ENCODE measurements at places on chromosomes 3 and 15.

DNA sequence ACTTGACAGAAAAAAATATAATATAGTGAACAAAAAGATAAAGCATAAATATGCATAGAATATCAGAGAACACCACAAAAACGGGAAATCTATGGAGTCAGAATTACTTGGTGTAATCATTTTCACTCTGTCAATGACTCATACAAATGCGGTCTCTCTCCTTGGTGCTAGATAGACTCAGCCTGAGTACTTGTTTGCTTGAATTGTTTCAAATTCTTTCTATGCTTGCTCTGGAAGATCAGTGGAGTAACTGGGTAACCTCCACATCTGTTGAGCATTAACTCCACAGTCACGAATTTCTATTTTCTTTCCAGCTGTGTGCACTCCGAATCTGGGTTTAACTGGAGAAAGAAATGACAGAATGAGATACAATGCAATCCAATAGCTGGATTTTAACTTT is 760.4 kb downstream of the ZPLD1 start:
- no peak for DNase-seq

DNA sequence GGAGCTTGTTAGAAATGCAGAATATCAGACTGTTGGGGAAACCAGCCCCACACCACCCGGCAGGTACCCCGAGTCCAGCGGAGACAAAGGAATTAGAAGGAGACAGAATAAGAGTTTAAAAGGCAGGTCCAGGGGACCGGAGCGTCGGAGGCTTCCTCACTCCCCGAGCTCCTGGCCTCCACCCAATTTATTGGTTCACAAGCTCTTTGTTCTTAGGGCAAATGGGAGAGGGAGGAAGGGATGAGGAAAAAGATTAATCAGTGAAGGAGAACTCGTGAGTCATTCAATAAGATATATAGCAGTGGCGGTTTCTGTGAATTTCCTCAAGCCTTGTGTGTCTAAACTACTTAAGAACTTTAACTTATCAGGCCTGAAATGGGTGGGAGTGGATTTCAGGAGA is 32.1 kb upstream of the WDR72 start:
- DNase-seq: no peak

- no peak for DNase-seq
Measured at GRCh38 chr3:127067116-127067910, 84.4 kb downstream of the PLXNA1 start.

DNA sequence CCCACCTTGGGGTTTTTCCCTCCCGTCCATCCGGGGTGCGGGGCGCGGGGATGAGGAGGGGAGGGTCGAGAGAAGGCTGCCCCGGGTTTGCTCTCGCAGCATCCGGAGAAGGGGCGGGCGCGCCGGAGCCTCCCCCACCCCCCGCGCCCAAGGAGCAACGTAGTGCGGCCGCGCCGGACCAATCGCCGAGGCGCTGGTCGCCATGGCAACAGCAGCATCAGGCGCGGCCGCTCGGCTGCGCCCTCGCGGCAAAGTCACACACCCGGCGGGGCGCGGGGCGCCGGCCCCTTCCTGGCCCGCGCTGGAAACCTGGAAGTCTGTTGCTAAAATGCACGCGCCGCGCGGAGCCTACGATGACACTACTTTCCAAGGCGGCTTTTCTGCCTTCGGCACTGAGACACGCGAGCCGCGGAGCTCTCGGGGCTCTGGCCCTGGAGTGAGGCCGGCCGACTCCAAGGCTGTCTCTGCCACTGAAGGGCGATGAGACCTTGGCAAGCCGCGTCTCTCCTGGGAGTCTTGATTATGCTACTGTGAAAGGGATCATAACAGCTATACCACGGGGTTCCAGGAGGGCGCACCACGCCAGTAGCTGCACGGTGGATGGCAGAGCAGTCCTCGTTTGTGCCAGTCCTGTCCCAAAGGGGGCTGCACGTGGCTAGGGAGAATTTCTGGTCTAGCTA is at the start of gene IQSEC1:
TSS of gene IQSEC1 (minus strand) at position 104 of the 680 bp plus-strand sequence. CDS start 415 bp downstream, outside the sequence.
- DNase-seq: peak; percentile 70

DNA sequence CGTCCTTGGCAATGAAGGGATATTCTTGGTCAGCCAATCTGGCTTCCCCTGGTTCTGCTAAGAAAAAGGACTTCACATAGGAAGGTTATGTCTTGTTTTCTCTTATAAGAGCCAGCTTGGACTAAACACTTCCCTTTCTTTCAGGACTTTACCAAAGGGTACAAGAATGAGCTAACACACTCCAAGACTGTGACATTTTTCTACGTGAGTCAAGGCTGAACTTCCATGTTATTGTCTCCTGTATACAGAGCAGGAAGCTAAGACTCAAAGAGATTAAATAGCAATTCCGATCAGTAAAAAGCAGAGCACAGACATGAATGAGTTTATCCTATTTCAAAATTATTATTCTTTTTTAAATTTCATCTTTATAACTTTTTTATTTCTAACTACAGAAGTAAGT is 63.3 kb upstream of the STT3B start:
- DNase-seq: no peak

DNA sequence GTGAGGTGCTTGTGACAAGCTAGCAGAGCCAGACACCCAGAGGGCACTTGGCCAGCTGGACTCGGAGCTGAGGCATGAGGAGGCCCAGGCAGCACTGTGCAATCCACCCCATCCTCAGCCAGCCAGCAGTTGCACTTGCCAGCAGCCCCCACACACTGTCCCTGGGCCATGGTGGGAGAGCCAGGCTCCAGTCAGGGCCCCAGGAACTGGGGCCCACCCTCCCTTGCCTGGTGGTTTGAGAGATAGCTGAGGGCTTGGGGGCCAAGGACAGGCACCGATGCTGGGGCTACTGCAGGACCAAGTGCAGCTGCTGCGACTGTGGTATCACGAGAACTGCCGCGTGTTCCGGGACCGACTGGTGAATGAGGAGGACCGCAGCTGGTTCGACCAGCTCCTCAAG is 63.5 kb downstream of the DNAH1 start:
- DNase-seq: no peak

GRCh38 chr15:68228971-68229385 is 550 bp downstream of the CLN6 start:
- no peak for DNase-seq

GRCh38 chr15:87703327-87704111 is 553.0 kb downstream of the NTRK3 start:
- DNase-seq: no peak

DNA sequence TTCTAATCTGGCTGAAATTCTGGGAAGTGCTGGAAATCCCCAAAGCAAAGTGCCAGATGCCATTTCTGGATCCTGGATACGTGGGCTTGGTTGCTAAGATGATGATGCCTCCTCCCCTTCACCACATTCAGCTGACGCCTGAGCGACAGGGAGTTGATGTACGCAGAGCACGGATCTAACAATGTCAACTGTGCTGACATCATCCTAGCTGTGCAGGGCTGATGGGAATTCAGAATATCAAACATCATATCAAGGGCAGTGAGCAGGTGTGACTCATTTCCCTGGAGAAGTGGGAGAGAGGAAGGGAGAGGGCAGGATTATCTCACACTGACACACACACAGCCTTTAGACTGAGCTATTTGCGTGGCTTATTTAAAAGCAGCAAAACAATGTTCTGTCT is 92.6 kb upstream of the ZBTB20 start:
- DNase-seq: no peak

DNA sequence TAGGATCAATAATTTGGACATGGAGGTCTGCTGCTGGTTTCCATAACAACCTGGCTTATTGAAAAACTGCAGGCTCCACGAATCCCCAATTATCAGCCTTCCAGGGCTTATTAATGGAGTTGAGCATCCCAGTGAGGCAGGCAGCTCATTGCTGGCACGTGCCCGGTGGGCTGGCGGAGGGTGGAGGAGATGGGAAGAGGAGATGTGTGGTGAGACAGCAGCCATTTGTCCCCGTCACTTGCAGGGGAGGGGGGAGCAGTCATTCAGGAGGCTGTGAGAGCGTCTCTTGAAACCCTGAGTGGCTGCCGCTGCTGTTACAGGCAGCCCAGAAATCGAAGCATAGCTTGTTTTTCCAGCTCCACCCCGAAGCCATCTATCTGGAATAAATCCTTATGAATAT is 70.6 kb downstream of the GAP43 start:
- DNase-seq: no peak

GRCh38 chr15:70494852-70495571 is 268.3 kb downstream of the UACA start:
- DNase-seq: no peak

DNA sequence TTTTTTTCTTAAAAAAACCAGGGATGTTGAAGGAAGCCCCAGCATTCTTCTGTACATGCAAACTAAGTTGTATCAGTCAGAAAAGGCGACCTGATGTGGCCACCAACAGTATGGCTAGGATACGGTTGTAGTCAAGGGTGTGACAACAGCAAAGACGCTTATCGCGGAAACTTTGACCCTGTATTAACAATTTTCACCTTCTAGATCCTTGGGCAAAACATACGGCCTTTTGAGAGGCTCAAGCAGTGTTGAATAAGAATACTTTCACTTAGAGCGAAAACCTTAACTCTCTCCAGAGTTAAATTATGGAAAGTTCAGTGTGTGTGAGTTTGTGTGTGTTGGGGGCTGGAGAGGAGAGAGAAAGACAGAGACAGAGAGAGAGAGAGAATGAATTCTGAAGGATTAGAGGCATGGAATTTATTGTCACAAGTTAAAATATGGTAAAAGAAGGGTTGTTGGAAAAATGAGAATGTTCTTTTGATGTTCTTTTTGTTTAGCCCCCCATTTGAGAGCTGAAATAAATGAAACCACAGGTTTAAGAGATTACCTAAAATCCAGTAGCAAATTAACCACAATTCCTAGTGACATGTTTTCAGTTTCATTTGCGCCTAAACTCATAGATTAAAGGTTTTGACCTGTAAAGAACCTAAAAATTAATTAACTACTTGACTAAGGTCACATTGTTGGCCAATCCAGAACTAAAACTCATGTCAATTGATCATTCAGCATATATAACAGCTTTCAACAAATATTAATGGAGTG is 9.2 kb downstream of the ALCAM start:
- DNase-seq: no peak

DNA sequence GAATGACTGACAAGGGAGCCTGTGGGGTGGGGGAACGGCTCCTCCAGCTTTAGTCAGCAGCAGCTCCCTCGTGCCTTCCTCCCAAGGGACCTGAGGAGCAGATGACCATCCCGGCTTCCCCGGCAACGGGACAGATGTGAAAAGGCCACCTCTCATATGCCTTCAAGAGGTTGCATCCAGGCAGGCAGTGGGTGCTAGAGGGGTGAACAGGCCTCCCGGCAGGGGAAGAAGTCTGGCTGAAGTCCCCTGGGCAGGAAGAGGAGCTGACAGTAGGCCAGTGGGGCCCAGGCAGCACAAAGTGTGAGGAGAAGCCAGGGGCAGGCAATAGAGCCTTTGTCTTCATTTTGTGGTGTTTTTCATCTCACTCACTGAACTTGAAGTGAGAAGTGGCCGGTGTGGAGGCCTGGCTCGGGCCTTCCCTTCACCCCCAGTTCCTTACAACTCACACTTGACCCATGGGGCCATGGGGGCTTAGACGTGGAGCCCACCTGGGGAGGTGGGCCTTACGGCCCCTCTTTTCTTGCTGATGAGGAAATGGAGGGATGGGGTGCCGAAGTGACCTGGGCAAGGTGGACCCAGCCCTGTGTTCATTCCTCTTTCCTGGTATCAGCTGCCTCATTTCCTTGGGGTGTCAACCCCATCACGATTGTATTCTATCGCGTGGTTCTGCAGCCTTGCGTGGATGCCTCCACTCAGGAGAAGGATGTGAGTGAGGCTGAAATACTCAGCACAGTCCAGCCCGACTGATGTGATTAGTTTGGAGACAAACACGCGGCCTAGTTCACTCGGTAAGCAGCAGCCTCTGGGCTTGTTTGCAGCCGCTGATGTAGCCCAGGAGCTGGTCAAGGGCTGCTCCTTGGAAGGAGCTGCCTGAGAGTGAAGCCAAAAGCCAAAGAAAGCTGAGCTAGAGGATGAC is 115.5 kb upstream of the ALDH1A3 start:
- no peak for DNase-seq

GRCh38 chr15:67033571-67034044 is 31.8 kb upstream of the SMAD3 start:
- no peak for DNase-seq

DNA sequence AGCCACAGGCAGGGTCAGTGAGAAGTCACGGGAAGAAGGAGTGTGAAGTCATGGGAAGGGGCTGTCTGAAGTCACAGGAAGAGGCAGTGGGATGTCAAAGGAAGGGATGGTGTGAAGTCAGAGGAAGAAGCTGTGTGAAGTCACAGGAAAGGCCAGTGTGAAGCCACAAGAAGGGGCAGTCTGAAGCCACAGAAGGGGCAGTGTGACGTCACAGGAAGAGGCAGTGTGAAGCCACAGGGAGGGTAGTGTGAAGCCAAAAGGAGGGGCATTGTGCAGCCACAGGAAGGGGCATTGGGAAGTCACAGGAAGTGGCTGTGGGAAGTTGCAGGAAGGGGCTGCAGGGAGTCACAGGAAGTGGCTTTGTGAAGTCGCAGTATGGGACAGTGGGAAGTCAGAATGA is 35.1 kb downstream of the GASK1A start:
- no peak for DNase-seq

DNA sequence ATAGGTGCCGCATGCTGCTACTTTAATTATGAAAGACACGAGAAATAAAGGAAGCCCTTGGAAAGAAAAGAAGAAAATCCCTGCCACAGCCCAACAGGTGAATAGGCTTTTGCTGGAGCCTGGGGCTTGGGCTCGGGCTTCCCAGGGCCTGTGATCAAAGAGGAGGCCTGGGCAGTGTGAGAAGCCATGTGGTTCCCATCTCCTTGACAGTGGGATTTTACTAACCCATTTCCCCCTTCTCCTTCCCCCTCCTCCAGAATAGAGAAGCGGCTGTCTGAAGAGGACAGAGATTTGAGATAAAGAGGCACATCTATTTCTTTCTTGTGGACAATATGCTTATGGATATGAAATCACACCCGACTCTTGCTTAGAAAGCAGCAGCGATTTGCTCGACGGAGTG is 369.1 kb downstream of the MCTP2 start:
- DNase-seq: no peak

DNA sequence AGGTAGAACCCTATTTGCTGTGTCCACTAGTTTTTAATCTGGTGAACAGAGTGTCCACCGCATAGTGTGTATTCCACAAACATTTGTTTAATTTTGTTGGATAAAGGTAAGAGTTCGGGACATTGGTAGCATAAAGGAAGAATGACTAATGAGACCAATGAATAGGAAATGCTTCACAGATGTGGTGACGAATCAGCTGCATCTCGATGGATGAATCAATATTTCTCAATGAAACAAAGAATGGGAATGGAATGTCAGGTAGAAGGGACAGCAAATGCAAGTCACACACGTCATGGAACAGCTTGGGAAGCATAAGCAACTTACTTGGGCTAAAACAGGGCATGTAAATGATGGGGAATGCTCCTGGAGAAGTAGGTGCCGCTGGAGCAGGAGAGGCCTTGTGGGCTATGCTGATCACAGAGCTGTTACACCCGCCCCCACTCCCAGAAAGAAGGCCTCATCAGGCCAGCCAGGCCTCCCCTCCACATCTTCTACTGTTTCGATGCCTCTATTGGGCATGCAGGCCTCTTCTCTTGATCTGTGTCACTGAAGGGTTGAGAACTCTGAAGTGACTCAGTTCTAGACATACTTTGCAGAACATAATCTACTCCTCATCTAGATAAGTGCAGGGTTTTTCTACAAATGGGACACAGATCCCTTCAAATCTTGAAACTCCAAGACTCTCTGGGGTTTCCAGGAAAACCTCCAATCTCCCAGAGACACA is 120.0 kb upstream of the GADL1 start:
- no peak for DNase-seq

Measured in stimulated activated CD8-positive, alpha-beta memory T cell treated with anti-CD3 and anti-CD28 coated beads, Interleukin-15, amount 100 ng/mL, for 48 hours (primary cell).